Epithelial cell of esophagus (primary cell): ENCODE measurements at places on chromosomes 12 and 14.
A peak's percentile ranks its signal among the peaks of the same experiment; 100 is the strongest.

- peak; percentile 75 for DNase-seq
Measured at GRCh38 chr12:69898236-69898635, 73.2 kb downstream of the MYRFL start.

GRCh38 chr14:71742485-71742884, 189.7 kb upstream of the RGS6 start:
- peak; percentile 78 for DNase-seq

DNA sequence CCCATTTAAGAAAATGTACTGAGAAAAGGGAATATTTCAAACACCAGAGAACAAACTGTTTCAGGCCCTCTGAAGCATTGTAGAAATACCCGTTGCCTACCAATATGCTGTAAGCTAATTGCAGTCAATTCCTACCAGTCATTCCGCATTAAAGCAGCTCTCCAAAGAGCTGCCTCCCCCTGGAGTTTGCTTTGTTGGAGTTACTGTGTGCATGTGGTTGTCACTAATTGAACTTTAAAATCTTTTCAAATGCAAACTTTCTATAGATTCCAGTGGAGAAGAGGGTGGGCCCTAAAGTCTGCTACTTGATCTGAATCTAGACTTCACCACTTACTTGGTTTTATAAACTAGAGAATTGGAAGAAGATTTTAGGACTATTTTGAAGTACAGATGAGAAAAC, 112.7 kb downstream of the PLXNC1 start:
- DNase-seq: no peak

DNA sequence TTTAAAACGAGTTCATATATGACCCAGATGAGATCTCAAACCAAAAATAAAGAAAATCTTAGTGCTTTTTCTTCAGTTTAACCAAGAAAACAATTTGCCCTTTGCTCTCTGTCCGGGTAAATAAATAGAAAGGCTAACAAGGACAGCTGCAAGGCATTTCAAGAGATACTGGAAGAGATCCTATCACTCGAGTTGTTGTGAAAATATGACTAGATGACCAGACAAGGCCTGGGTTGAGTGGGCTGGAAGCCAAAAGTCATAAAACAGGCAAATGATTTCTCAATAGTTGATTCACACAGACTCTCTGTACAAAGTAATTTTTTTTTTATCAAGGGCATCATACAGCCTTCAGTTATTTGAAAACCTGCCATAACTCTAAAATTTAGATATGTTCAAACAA, 55.9 kb upstream of the AVPR1A start:
- DNase-seq: peak; percentile 55

GRCh38 chr12:131628766-131629448, 82.0 kb upstream of the SFSWAP start:
- no peak for DNase-seq

DNA sequence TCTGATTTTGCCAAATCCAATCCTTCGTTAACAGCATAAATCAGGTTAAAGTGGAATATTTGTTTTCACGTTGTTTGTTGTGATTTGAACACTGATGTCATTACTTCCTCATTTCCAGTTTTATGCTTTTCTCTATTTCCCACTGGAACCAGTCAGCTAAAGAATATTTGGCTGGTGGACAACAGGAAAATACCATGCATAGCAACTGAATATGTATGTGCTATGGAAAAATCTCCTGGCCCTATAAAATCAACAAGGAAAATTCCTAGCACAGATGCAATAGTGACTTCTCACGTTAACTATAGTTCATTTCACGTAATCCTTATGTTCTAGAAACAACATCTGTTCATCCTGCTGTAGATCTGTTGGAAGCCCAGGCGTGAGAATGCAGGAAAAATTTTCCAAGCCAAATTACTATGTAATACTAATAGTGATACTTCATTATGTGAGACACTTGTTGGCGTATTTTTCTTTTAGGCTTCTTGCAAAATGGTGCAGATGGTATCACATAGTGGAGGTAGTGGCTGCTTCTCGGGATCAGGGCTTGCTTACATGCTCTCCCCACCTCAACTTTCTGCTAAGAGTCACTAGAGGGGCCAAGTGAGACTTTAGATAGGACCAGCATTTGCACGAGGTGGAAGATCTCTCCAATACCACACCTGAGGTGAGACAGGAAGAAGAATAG, 86.3 kb upstream of the USP44 start:
- peak; percentile 64 for DNase-seq

DNA sequence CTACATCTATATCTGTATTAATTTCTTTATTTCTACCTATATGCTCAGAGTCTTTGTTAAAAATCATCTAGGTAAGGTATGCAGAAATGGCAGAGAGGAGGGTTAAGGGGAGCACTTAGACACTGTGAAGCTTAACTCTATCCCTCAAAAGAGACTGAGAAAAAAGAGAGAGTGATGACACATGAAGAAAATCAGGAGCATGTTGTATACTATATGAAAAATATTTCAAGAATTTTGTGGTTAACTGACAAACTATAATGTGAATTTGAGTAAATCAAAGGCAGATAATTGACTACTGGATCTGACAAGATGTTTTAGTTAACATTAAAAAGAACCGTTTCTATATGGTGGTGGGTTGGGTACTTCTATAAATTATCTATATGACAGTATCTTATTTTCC, 1814.2 kb upstream of the SEL1L start:
- DNase-seq: no peak

DNA sequence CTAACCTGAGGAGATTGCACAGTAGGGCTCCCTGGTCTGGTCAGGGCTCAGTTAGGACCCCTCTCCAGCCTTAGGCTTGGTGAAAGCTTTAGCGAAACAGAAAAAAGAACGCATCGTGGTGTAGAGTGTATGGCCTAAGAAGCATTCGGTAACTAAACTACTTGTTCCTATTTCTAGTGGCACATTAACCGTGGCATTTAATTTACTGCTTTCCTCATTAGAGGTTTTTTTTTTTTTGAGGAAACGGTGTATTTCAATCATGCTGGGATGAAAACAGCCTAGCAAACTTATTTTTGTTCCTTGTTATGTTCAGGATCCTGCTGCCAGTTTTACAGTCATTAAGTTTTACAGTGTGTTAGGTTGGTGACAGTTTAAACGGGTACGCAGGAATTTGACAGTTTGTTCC, 518 bp upstream of the OSBPL8 start:
- no peak for DNase-seq

DNA sequence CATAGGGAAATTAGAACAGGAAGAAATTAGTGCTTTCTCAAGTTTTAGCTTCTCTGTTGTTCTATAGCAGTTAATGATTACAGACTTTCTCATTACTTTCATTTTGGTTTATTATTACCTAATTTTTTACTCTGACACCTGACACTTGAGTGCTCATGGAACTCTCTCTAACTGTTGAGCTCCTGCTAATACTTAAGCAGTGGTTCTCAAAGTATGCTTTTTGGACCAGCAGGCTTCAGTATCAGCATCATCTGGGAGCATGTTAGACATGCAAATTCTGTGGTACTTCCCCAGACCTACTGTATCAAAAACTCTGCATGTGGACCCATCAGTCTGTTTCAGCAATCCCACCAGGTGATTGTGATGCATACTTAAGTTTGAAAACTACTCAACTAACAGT, 235.3 kb downstream of the CCDC91 start:
- no peak for DNase-seq

DNA sequence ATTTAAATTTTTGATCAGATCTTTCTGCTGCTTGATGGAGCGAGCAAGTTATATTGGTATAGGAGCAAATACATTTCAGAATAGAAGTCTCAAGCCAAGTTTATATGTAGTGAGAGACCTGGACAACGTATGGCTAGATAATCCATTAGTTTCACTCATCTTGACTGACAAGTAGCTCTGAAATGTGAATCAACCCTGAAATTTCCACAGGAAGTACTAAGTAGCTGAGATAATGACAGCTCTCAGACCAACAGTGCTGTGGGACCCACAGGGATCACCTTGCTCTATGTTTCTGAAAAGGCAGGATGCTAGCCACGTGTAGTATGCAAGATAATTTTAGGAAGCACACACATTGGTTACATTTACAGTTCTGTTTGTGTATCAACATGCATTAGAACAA, 258.6 kb upstream of the FOXN3 start:
- no peak for DNase-seq

- no peak for DNase-seq
Measured at GRCh38 chr14:51529736-51530135, 122.0 kb upstream of the FRMD6 start.

DNA sequence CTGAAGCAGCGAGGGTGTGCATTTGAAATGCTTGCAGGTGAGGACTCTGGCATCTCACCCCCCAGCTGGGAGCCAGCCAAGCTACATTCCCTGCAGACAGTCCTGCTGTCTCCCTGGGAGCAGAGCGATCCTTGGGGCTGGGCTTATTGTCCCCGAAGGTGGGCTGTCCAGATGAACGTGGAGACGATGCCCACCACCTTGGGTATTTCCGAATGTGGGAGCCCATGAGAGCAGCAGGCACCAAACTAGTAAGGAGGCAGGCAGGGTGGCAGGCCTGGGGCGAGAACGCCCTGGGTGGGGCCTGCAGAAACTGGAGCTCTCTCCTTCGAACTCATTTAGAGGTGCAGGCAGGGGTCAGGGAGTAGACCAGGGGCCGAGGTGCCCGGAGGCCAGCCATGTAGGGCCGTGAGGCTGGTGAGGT, 18.5 kb downstream of the ZBTB42 start:
- no peak for DNase-seq

GRCh38 chr14:72736786-72737559, 156.9 kb downstream of the DPF3 start:
- DNase-seq: no peak

DNA sequence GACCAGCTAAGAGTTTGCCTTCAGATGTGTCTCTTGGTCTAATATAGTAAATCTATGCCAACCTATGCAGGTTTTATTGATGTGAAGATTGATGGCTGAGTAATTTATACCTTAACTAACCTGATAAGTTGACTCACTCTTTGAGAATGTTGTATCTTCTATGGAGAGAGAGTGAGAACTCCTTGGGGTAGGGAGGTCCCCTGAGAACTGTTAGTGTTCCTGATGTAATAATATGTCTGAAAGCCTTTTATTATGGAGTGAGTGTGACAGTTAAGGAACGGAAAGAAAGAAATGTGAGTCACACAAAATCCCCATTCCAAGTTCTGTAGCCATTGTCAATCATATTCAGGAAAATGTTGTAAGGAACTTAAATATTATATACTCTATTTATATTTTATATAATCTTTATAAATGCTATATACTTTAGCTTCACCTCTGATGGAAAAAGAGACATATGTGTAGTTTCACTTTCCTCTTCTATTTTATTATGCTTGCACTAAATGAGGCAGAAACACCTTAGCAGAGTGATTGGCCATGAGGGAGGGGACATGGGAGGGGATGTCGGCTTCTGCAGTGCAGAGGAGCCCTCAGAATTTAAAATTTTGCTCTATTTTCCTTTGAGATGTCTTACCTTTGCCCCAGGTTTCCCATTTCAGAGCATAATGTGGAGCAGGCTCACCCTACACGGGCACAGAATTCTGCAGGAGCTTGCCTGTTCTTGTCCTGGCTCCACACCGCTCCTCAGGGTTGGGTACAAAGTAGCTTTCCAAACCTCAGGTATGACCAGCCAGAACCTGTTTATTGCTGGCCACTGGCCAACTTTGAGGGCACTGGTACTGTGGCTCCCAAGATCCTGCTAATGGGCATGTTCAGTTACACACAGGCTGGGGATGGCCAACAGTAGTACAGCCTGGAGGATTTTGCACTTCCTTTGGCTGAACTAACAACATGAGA, 57.7 kb downstream of the ARF6 start:
- peak; percentile 100 for DNase-seq

- DNase-seq: peak; percentile 98
Measured at GRCh38 chr12:31732926-31733548, 4.2 kb upstream of the AMN1 start.

DNA sequence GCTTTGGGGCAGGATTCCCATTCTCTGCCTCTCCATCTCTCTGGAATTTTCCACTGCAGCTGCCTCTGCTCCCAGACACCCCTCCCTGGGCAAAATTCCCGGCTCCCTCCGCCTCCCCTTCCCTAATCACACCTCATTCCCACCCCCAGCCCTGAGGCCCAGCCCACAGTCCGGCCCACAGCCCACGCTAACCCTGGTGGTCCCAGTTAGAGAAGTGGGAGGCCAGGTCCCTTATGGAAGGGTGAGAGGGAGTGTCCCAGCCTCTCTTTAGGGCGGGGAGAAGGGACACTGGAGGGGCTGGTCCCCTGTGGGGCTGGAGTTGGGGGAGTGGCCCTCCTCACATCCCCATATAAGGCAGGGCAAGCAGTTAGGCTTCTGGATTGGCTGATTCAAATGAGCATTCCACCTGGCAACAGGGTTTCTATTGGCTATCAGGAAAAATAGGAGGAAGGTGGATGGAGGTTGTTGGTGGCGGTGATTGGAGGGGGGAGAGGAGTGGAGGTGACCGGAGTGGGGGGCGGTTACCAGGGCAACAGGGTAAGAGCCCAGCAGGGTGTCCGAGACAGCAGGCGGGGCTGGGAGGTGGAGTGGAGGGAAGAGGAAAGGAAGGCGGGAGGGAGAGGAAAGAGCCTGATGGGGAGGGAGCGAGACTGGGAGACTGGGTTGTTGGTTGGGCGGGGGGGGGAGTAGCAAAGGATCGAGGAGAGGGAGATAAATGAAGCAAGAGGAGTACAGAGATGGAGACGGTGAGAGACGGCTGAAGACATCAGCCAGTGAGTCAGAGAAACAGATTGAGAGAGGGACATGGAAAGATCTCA, 1.9 kb upstream of the PTMS start:
- DNase-seq: peak; percentile 93
